ENCODE measurements at places on chromosomes 2 and 18. TPM values are rescaled to one million over a fixed set of nuclear protein-coding genes. Genes with fewer than 3 reads are reported as not detected.

MEIS1 gene
- 2.0 TPM for polyA plus RNA-seq

PPP1R1C gene
- polyA plus RNA-seq, result 1.9 TPM

GREB1 gene
- 0.28 TPM for polyA plus RNA-seq

GCG gene
- polyA plus RNA-seq, result not detected

ADCYAP1 gene
- polyA plus RNA-seq, result not detected

RAMP1 gene
- 2.6 TPM for polyA plus RNA-seq

ATL2 gene
- polyA plus RNA-seq, result 42.8 TPM

GAL3ST2 gene
- not detected for polyA plus RNA-seq

MARCO gene
- 0.07 TPM for polyA plus RNA-seq

ACMSD gene
- not detected for polyA plus RNA-seq

SLC30A3 gene
- polyA plus RNA-seq, result 0.09 TPM

C1GALT1C1L gene
- 0.42 TPM for polyA plus RNA-seq

IKZF2 gene
- polyA plus RNA-seq, result 6.4 TPM

GPR45 gene
- not detected for polyA plus RNA-seq

PLEKHH2 gene
- 0.94 TPM for polyA plus RNA-seq

NMUR1 gene
- not detected for polyA plus RNA-seq
